Cardiac ventricle fibroblast (primary cell): ENCODE measurements at places on chromosomes 3 and 15. TPM values are rescaled to one million over a fixed set of nuclear protein-coding genes. Genes with fewer than 3 reads are reported as not detected.

TNIK gene
- total RNA-seq, result 3.4 and 4.5 TPM in 2 replicates

FBXL2 gene
- total RNA-seq, result 4.1 and 7.0 TPM in 2 replicates

MYO5C gene
- total RNA-seq, result 0.25 and 0.39 TPM in 2 replicates

ZNF620 gene
- total RNA-seq, result 0.12 and 0.29 TPM in 2 replicates

TMEM202 gene
- not detected in 2 replicates for total RNA-seq

SGO1 gene
- total RNA-seq, result 1.9 TPM in 2 replicates

AP4E1 gene
- total RNA-seq, result 5.2 and 6.9 TPM in 2 replicates

IL20RB gene
- total RNA-seq, result 0.44 and 0.64 TPM in 2 replicates

C3orf33 gene
- total RNA-seq, result 1.2 and 3.1 TPM in 2 replicates

ZNF280D gene
- total RNA-seq, result 18.5 and 19.3 TPM in 2 replicates

KY gene
- 0.10 and 0.25 TPM in 2 replicates for total RNA-seq

C3orf22 gene
- not detected in 2 replicates for total RNA-seq
